Activated T-helper 1 cell treated with anti-CD3 and anti-CD28 coated beads, Interleukin-12 subunit alpha, Interleukin-12 subunit beta, Interleukin-2, Interleukin-4 antibody, amounts not matched to agents 30 ng/mL and 10 ng/mL and 1 ng/mL, durations not matched to agents 14 hours and 24 hours and 36 hours (primary cell): ENCODE measurements at places on chromosomes 2 and 18. TPM values are rescaled to one million over a fixed set of nuclear protein-coding genes. Genes with fewer than 3 reads are reported as not detected.

DNA sequence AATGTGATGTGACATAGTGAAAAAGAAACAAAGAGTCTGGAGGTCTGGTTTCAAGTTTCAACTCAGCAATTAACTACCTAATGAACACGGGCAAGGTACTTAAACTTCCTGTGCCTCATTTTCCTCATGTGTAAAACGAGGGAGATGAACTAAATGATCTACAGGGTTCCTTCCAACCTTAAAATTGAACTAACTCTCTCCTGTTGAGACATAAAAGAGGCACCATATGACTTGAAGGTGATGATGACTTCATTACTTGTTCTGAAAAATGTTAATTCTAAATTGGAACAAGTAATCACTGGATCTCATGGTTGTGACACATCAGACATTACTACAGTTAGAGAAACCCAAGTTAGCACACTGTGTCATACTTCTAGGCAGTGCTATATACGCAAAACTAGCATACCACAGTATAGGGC, 8.9 kb upstream of the REL start:
- no peak for DNase-seq

ALK gene
- not detected in 2 replicates for total RNA-seq

GPAT2 gene
- total RNA-seq, result 18.4 and 18.7 TPM in 2 replicates

GRCh38 chr18:7575465-7576028, 8.4 kb downstream of the PTPRM start:
- no peak for DNase-seq

DNA sequence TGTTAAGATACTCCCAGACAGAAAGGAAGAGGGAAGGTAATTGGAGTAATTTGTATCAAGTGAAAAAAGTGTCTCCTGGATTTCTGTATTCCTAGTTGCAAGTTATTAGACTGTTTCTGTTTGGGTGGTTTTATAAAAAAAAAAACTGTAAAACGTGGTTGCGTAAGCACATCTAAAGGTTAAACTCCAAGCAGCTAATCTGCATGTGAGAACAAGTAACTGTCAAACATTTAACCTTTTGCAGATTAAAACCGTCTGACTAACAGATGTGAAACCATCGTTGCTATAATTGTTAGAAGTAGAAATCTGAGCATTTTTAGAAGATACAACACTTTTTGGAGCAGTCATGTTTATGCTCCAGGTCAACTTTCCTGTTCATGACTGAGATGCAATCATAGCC, 72.3 kb downstream of the AFF3 start:
- DNase-seq, result no peak

GRCh38 chr2:183123117-183123958, 905 bp upstream of the NUP35 start:
- no peak for DNase-seq

GRCh38 chr2:212381428-212382102, 157.0 kb downstream of the ERBB4 start:
- DNase-seq, result no peak
